Trophoblast cell (in vitro differentiated cells and primary cell): ENCODE measurements at places on chromosomes 13 and 19.

DNA sequence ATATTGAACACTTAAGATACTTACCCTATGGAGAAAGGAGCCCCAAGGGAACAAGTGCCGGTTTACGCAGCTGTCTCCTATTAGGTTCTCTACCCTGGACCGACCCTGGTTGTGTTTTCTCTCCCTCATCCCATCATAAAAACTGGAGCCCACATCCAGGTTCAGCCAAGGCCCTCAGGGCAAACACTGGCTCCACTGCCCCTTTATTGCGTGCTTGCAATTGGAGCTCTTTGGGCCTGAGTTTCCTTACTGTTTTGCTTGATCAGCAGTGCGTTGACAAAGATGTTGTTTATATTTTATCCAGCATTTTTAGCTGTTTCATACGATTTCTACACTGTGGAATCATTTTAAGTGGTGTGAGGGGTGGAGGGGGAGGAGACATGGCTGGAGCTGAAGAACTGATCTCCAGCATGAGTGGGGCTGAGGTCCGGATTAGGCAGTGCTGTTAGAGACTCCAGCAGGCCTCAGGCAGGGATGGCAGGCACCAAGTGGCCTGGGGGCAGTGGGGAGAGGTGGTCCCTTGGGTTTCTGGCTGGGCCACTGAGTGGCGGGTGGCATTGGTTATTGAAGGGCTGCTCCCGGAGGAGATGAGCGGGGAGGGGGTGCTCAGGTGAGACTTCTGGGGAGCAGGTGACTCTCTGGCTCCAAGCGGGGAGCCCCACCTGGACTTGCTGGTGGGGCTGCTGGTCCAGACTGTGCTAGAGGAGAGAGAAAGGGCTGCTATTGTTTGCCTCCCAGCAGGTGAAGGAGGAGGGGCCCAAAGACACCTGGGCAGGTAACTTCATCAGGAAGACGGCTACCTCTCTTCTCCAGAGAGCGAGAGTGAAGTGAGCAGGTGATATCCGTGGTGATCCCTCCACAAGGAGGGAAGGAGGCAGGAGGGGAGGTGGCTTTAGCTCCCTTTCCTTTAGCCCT lies 62.4 kb upstream of the RNF113B start:
- DNase-seq: no peak
- H3K36me3 ChIP-seq: no peaks in the 10 kb centered on the region
- H3K27ac ChIP-seq: no peak overlapping the region
- H3K4me3 ChIP-seq: no peak overlapping the region
- H3K4me1 ChIP-seq: no peaks in the 10 kb centered on the region
- H3K27me3 ChIP-seq: no peaks in the 10 kb centered on the region

GRCh38 chr13:45501175-45501526 lies 36.4 kb downstream of the COG3 start:
- no peak overlapping the region for H3K27ac ChIP-seq
- H3K4me1 ChIP-seq: no peaks in the 10 kb centered on the region
- no peak overlapping the region for H3K4me3 ChIP-seq

DNA sequence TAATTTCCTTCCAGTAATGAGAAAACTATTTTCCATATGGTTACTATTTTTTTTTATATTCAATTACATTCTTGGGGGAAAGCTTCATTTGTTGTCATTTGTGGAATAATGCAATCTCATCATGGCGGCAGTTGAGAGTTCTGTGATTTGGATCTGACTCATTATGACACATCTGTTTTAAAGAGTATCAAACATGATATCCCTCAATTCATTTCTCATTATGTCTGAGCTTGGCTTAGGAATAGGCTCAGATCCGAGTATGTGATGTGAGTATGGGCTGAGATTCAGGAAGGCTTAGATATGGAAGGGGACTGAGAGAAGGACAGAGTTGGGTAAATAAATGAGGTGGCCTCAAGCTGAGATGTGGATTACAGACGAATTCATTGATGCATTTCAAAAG lies 64.4 kb downstream of the POSTN start:
- H3K36me3 ChIP-seq: no peaks in the 10 kb centered on the region
- DNase-seq: no peak
- H3K4me1 ChIP-seq: no peaks in the 10 kb centered on the region
- H3K27ac ChIP-seq: no peak overlapping the region
- H3K4me3 ChIP-seq: no peak overlapping the region

DNA sequence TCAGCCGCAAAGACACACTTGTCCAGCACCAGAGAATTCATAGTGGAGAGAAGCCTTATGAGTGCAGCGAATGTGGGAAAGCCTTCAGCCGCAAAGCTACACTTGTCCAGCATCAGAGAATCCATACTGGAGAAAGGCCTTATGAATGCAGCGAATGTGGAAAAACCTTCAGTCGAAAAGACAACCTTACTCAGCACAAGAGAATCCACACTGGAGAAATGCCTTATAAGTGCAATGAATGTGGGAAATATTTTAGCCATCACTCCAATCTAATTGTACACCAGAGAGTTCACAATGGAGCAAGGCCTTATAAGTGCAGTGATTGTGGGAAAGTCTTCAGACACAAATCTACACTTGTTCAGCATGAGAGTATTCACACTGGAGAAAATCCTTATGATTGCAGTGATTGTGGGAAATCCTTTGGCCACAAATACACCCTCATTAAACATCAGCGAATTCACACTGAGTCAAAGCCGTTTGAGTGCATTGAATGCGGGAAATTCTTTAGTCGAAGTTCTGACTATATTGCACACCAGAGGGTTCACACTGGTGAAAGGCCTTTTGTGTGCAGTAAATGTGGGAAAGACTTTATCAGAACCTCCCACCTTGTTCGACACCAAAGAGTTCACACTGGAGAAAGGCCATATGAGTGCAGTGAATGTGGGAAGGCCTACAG lies 6.8 kb downstream of the ZNF134 start:
- no peaks in the 10 kb centered on the region for H3K27me3 ChIP-seq
- H3K4me3 ChIP-seq: peak overlapping the region; percentile 6
- no peak for DNase-seq
- H3K36me3 ChIP-seq: peaks cover 43% of the 10 kb centered on the region

GRCh38 chr19:50657712-50658440 lies 8.6 kb downstream of the C19orf81 start:
- no peaks in the 10 kb centered on the region for H3K36me3 ChIP-seq
- DNase-seq: peak; percentile 70
- peaks cover 13% of the 10 kb centered on the region for H3K4me1 ChIP-seq
- peak overlapping the region; percentile 60 for H3K4me3 ChIP-seq
- H3K27ac ChIP-seq: no peak overlapping the region

DNA sequence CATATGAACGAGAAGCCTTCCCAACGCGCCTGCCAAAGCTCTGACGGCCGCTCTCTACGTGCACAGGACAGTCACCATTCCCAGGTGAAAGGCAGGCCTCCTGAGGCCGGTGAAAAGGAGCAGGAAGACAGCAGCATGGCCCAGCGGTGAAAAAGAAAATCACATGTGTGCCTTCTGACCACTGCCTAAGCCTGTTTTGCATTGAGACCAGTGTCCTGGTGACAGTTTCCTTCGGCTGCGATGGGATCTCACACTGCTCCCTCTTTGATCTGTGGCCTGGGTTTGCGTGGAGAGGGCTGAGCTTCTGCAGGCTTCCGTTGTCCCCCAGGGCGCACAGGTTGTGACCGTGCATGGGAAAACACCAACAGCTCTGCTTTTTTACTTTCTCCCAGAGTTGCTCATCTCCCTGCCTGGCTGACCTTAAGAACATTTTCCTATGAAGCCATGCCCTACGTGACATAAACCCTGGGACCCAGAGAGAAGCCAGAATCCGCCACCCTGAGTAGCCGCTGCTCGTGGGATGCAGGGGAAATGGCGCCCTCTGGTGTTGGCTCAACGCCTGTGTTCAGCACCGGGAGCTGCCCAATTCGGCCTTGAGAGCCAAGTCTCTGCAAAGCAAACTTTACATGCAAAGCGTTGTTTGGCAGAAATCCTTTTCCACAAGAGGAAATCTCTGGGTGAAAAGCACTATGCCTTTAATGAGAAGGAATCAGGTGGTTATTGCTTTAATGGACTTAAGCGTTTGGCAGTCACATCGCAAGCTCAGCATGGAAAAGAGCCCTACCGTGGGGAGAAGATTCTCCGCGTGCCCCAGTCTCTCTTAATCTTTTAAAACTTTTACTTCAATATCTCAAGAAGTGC lies 112.2 kb upstream of the GPR12 start:
- H3K36me3 ChIP-seq: no peaks in the 10 kb centered on the region
- H3K27me3 ChIP-seq: no peaks in the 10 kb centered on the region
- no peak overlapping the region for H3K27ac ChIP-seq
- no peaks in the 10 kb centered on the region for H3K4me1 ChIP-seq
- H3K4me3 ChIP-seq: no peak overlapping the region
